Islet precursor cell (in vitro differentiated cells): ENCODE measurements at places on chromosomes 2 and 18.

GRCh38 chr18:35466334-35466733 lies 31.4 kb downstream of the INO80C start:
- no peak for DNase-seq

DNA sequence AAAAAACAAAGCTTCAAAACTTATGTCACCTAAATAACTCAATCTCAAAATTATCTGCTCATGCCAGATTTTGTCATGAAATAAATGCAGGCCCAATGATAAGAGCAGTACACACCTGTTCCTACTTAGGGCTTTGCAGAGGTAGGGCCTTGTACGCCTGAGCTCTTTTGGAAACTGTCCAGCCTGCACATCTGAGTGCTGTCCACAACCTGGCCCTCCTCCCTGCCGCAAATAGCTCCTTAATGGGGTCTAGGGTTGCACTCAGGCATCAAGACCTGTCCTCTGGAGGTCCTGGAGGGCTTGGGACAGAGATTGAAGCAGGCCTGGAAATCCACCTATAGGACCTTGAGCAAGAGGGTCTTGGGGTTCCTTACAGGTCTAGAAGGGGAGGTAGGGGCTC lies 115.4 kb upstream of the CCDC195 start:
- DNase-seq: no peak

- no peak for DNase-seq
Observed at GRCh38 chr2:174681099-174682006, 82.9 kb downstream of the CHRNA1 start.

- no peak for DNase-seq
Observed at GRCh38 chr18:58061349-58061748, 17.3 kb downstream of the NEDD4L start.

GRCh38 chr2:240812721-240813120 lies 7.3 kb downstream of the KIF1A start:
- DNase-seq: peak; percentile 48

DNA sequence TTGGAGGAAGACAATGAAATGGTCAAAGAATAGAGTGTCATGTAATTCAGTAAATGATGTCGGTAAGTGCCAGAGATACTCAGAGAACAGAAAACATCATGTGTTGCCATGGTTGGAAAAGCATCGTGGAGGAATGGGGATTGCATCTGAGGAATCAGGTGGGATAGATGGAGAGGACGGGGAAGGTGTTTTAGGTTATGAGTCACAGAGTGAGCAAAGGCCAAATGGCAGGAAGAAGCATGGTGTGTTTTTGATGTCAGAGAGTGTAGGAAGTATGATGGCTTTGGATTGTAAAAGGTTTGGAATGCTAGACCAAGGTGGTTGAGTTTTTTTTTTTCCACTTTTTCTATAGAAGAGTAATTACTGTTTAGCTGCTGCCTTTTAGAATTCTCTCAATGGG lies 27.5 kb upstream of the CD28 start:
- no peak for DNase-seq

DNA sequence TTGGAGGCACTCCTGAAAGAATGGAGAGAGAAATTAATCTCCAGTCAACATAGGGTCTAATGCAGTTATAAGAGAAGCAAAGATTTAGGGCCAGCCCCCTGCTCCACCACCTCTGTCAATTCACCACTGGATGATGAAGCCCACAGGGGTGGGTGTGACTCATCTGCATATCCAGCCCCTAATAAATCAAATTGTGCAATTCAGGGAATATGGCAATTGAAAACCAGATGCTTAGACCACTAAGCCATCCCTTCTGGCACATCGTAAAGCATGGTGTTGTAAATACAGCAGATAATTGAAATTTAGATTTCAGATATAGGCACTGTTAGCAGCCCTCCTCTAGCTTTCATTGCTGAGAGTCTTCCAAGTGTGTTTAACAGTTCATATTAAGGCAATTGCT lies 541.4 kb downstream of the PARD3B start:
- no peak for DNase-seq

GRCh38 chr18:66872277-66872676 lies 268.4 kb upstream of the CDH19 start:
- no peak for DNase-seq

DNA sequence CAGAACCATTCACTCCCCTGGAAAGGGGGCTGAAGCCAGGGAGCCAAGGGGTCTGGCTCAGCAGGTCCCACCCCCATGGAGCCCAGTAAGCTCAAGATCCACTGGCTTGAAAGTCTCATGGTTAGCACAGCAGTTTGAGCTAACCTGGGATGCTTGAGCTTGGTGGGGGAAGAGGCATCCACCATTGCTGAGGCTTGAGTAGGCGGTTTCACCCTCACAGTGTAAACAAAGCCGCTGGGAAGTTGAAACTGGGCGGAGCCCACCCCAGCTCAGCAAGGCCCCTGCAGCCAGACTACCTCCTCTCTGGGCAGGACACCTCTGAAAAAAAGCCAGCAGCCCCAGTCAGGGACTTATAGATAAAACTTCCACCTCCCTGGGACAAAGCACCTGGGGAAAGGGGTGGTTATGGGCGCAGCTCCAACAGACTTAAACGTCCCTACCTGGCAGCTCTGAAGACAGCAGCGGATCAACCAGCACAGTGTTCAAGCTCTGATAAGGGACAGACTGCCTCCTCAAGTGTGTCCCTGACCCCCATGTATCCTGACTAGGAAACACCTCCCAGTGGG lies 14.7 kb upstream of the TTC32 start:
- DNase-seq: no peak

DNA sequence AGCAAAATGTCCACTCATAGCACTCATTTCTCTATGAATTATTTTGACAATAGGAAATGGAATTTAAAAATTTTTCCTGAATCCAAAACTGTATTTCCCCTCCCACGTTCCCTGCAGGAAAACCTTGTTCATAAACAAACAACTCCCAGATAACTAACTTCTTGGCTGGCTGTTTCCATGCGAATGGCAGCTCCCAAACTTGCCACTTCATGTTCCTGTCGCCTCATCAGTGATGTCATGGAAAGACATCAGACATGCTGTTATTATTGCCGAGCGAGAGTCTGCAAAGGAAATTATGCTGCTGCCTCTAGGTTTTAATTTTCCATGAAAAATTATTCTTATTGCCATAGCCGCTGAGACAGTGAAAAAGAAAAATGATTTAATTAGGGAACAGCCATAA lies 117.0 kb upstream of the RIOK3 start:
- no peak for DNase-seq

GRCh38 chr2:120271711-120272379 lies 19.2 kb downstream of the RALB start:
- no peak for DNase-seq

- DNase-seq: peak; percentile 84
Observed at GRCh38 chr2:36459725-36460137, 104.2 kb downstream of the CRIM1 start.

DNA sequence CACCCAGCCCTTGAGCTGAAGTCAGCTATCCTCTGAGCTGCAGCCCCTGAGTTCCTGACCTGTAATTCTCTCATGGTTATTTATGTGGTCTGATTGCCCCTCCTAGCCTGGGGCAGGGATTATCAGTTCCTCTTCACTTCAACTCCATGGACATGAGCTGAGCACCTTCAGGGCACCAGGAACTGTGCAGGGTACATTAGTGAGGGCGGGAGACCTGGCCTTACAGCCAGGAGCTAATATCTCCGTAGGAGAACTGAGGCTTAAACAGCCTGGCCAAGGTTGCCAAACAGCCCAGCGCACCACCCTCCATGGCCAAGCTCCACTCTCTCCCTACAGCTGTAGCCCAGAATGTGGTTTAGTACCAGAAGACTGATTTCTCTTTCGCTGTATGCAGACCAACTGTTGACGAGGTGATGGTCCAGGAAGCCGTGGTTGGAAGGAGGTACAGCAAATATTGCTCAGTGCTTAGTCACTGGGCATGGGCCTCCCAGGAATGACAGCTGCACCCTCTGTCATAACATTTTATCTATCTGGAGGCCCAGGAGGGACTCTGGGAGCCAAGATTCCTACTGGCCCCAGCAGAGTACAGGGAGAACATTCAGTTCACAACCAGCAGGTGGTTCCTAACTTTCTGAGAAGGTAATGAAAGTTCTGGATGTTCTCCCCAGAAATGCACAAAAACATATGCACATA lies 228.7 kb upstream of the SIX2 start:
- DNase-seq: peak; percentile 70

GRCh38 chr2:205996161-205996560 lies 89.8 kb downstream of the INO80D start:
- DNase-seq: no peak

DNA sequence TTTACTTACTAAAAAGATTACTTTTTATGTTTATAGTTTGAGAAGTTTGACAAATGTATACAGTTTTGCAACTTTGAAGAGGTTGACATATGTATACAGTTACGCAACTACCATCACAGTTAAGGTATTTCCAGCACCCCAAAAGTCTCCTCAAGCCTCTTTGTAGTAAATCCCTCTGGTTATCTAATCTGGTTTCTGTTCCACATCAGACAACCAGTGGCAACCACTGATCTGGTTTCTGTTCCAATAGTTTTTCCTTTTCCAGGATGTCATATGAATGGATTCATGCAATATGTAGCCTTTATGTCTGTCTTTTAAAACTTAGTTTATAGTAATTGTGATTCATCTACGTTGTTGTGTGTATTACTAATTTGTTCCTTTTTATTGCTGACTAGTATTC lies 23.5 kb downstream of the IFIH1 start:
- DNase-seq: no peak

- no peak for DNase-seq
Observed at GRCh38 chr2:177037569-177037968, 175.0 kb upstream of the HNRNPA3 start.

DNA sequence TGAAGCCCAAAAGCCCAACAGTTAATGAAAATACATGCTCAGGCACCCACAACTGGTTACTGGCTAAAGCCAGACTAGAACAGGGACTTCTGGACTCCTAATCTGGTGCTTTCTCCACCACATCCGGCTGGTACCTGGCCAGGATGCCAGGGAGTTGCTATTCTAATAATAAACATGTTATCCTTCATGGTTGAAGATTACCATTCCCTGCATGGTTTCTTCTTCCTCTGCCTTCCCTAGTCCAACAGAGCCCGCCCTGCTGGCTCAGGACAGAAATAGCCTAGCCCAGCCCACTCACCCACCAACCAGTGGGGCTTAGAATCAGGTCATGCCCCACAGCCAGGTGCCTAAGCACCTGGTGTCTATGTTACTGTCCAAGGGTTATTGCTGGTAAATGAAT lies 184.2 kb downstream of the TMEM247 start:
- DNase-seq: no peak

DNA sequence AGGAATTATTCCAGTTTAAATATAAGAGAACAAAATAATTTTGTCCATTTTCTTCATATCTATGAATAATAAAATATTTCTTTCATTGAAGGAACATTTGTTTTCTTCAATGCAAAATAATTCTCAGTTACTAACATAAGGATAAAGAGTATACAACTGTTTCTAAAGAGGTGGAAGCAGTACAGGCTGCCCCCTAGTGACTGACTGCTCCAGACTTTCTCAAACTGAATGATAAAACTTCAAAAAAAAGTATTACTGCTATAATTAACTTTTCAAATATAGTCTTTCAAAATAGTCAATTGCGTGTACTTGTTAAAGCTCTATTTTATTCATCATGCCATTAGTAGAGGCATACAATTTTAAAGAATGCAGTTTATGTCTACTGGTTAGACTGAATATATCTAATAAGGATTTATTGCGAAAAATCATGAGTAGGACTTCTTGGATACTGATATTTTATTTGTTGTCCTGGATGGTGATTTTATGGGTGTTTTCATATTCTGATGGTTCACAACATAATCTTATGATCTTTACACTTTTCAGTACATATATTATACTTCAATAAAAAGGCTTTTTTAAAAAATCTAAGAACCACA lies 100.1 kb downstream of the WDPCP start:
- no peak for DNase-seq

DNA sequence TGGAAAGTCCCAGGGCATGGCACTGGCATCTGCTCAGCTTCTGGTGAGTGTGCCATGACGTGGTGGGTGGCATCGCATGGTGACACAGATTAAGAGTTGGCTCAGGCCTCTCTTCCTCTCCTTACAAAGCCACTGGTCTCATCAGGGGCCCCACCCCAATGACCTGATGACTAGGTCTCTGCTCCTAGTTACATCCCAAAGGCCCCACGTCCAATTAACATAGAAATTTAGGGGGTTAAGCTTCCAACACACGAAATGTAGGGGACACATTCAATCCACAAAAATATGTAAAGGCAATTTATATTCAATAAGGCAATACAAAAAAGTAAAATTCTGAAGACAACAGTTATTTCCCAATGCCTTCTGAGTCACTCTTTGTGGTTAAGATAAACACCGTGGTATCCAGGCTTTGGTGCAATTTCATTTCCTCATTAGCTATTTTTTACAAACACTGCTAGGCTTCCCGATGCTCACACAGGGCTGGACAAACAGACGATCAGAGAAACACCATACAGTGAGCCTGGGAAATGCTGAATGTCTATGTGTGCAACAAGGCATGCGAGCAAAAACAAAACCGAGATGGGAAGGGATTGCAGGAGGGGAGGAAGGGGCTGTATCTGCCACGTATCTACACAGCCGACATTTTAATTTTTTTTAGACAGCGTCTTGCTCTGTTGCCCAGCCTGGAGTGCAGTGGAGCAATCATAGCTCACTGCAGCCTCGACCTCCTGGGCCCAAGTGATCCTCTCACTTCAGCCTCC lies 67.2 kb downstream of the MBP start:
- DNase-seq: no peak

- DNase-seq: no peak
Observed at GRCh38 chr2:158600155-158600802, 143.5 kb downstream of the PKP4 start.

DNA sequence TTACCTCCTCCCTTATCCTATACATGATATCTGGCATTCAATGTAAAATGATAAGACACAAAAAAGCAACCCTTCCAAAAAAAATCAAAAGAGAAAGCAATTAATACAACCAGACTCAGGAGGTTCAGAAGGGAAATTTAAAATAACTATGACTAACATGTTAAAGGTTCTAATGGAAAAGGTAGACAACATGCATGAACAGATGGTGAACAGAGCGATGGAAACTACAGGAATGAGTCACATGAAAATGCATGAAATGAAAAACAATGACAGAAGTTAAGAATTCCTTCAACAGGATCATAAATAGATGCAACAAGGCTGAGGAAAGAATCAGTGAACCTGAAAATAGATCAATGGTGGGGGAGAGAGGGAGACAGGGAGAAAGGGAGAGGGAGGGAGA lies 26.1 kb upstream of the ERCC3 start:
- DNase-seq: no peak

DNA sequence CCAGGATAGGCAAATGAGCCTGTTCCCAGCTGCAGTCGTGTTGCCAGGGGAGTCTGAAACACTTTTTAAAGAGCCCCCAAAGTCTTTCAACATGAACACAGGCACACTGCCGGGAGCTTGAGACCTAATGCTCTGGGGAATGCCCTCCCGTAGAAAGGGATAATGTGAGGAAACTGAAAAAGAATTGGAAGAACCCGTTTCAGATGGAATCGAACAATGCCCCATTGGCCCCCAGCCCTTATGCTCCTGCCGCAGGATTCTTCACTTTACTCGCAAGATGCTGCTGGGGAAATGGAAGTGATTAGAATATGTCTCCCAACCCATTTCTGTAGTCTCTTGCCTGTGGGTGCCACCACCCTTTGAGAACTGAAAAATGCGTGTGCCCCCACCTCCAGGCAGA lies 136.3 kb upstream of the GATA6 start:
- DNase-seq: no peak
